Right renal pelvis (tissue), 4 donors: ENCODE measurements at places on chromosomes 7 and 10.
A peak's percentile ranks its signal among the peaks of the same experiment; 100 is the strongest.

DNA sequence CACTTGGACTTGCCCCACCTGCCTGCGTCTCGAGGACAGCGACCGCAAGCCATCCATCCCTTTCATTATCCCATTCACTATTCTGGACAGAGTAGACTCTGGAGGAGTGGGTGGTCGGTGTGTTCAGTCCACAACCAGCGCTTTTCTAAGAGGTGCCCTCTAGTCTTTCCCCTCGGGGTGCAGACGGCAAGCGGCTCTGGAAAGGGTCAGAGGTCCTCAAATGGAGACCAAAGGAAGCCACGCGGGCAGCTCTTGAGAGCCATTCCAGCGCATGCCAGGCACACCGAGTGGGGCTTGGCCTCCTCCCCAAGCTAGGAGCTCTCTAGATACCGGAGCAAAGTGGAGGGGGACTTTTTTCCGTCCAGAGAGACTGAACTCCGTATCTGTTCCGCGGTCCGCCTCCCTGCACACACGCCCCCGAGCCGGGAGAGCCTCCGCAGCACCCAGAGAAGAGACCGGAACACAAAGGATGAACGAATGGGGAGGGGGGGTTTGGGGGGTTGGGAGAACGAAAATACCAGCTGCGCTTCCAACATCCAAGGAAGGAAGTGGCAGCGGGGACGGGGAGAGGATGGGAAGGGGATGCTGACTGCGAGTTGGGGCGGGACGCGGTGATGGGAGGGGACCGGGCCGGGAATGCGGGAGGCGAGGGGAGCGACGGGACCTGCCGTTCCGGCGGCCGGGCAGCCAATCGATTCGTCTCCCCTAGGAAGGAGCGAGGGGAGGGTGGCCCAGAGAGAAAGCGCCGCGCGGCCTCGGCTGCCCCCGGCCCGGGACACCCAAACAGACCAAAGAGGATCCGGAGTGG lies 515 bp downstream of the GSDME start:
- peak; percentile 38 for DNase-seq

DNA sequence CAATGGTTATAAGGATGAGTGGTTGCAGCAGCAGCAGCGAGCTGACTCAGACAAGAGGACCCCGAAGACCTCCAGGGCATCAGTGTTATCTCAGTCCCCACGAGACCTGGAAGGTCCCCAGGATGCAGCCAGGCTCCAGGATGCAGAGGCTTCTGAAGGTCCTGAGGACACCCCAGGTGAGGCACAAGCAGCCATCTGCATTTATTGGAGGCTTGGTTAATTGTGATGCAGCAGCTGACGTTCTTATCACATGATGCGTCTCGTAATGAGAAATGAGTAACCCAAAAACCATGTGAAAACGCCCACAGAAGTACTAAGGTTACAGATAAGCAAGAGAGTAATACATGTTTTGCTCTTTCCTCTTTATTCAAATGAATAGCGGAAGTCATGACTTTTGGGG lies 17.4 kb downstream of the C7orf57 start:
- DNase-seq, result no peak

DNA sequence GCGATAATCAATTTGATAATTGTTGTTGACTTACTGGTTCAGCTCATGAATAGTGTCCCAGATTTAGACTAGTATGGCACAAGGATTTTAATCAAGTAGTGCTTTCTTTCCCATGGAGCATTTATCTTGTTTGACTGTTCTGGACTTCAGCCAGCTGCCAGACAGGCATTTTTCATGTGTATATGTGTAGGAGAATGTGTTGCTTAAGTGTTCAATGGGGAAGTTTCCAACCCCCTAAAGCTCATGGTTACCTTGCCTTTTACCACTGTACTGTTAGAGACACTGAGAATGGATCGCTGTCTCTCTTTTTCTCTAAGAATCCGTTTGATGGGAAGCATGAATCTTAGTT lies 103.9 kb downstream of the LRRC4 start:
- no peak for DNase-seq

DNA sequence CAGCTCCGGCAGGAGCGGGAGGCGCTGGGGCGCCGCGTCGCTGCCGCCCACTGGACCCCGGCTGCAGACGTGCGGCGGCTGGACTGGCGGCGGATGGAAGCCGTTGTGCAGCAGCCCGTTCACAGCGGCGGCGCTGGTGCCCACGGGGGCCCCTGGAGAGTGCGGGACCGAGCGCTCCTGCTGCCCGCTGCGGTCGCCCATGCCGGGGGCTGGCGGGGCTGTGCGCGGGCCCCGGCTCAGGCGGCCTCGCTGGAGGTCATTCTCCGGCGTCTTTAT lies 413 bp downstream of the PANK1 start:
- DNase-seq, result peak; percentile 22

GRCh38 chr7:86942995-86943394 lies 116.5 kb downstream of the ELAPOR2 start:
- no peak for DNase-seq

- no peak for DNase-seq
Measured at GRCh38 chr10:5038733-5039132, 35.1 kb upstream of the AKR1C2 start.

DNA sequence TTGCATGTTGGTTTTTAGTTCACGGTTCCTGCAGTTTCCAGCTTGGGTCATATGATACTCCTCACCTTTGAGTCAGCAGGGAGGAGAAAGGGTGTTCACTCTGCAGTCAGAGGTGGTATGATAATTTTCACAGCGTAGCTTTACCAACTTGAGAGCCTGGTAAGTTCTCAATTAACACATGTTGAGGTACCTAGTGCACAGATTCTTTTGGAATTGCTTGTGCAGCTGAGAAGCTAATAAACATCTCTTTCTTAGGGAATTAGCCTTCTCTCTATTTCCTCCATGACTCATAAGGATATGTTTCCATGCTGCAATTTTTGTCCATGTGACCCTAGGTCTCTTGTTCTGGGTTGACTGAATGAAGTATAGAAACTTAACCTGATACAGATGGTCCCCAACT lies 166.6 kb downstream of the KIF20B start:
- DNase-seq, result no peak

- DNase-seq, result no peak
Measured at GRCh38 chr10:59243611-59244195, 67.3 kb downstream of the PHYHIPL start.
